ENCODE measurements at places on chromosomes 11 and 22.

GRCh38 chr11:46999217-46999616 lies 62.7 kb downstream of the CSTPP1 start:
- DNase-seq = no peak

- DNase-seq = no peak
Observed at GRCh38 chr11:73218830-73219215, 742 bp downstream of the P2RY2 start.

DNA sequence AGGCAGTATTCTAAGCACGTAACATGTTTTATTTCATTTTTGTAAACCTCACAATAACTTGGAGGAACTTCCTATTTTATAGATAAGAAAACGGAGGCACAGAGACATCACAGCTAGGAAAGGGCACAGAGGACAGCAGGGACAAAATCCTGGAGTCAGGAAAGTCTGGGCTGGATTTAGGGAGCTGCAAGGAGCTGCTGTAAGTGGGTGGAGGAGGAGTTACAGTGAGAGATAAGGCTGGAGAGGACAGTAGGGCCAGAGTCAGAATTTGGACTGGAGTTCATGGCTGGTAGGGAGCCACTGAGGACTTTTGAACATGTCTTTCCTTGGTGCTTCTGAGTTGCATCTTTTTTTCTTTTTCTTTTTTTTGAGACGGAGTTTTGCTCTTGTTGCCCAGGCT lies 32.2 kb upstream of the PTPRJ start:
- DNase-seq = no peak

- DNase-seq = no peak
Observed at GRCh38 chr11:12126344-12127019, 16.1 kb downstream of the MICAL2 start.

DNA sequence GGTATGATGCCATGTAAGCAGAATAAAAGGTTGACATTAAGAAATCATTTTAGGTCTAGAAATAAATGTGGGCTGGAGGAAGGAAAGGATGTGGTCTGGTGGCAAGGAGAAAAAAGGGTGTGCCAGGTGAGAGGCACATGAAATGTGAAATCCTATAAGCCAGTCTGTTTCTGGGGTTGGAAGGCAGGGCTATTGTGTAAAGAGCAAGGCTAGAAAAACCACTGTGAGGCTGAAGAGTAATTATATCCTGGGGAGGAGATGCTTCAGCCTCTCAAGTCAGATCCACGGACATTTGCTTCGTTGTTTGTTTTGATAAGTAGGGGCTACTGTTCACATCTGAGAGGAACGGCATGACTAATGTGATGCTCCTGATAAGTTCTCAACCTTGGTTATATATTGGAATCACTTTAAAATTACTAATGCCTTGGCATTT lies 77.5 kb upstream of the CTSC start:
- DNase-seq = no peak

Measured in activated CD4-positive, alpha-beta T cell treated with anti-CD3 and anti-CD28 coated beads, Interleukin-2, amount 50 U/mL, for 1 hour (primary cell).